ENCODE measurements at places on chromosomes 12 and 14. TPM values are rescaled to one million over a fixed set of nuclear protein-coding genes. Genes with fewer than 3 reads are reported as not detected.

DNA sequence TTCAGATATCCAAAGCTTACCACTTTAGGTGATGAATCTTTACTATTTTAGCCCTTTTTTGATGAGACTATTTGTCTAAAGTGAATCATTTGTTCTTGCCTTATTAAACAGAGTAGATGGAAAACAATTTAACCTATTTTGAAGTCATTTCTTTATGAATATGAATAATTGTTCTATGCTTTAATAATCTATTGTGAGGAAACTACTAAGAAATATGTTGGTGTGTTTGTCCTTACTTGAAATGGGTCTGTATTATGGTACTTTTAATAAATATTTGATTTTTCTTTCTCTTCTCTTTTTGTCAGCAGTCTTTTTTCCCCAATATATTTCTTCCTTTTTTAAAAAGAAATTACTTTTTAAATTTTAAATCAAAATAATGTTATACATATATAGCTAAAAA lies 24.4 kb downstream of the HSD17B6 start:
- DNase-seq, result no peak

- DNase-seq, result no peak
Measured at GRCh38 chr14:99055816-99056215, 216.2 kb downstream of the BCL11B start.

- no peak for DNase-seq
Measured at GRCh38 chr12:76032043-76032981, 736 bp upstream of the PHLDA1 start.

- DNase-seq, result no peak
Measured at GRCh38 chr12:4894019-4894418, 15.7 kb upstream of the KCNA1 start.

SLC25A47 gene
- not detected for total RNA-seq

GRCh38 chr12:80411787-80412186 lies 32.2 kb upstream of the PTPRQ start:
- DNase-seq, result no peak

- DNase-seq, result no peak
Measured at GRCh38 chr12:103580026-103580425, 7.0 kb upstream of the STAB2 start.

GRCh38 chr12:38690646-38691045 lies 214.7 kb downstream of the CPNE8 start:
- no peak for DNase-seq

DNA sequence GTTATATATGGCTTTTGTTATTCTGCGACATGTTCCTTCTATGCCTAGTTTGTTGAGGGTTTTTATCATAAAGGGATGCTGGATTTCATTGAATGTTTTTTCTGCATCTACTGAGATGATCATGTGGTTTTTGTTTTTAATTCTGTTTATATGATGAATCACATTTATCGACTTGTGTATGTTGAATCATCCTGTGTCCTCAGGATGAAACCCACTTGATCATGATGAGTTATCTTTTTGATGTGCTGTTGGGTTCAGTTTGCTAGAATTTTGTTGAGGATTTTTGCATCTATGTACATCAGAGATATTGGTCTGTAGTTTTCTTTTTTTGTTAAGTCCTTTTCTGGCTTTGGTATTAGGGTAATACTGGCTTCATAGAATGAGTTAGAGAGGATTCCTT lies 291.2 kb downstream of the AKAP6 start:
- no peak for DNase-seq

DNA sequence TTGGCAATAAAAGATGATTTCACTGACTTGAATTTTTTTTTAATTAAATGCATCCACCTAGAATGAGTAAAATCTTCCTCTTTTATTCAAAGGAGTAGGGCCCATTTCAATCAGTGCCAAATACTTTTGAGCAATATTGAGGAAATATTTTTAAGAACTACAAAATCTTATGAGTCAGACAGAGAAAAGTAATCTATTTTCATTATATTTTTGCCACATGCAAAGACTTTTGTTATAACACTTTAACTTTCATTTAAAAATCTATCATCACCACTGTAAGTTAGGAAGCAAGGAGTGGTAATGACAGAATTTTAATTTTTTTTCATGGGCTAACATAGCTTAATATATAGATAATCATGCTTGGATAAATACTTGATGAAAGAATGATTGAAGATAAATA lies 345.2 kb upstream of the KITLG start:
- no peak for DNase-seq

- no peak for DNase-seq
Measured at GRCh38 chr12:107503129-107503855, 182.3 kb upstream of the PWP1 start.

KLRB1 gene
- total RNA-seq, result not detected

GRCh38 chr14:61244009-61244408 lies 37.1 kb downstream of the TMEM30B start:
- no peak for DNase-seq

GRCh38 chr12:3158851-3159465 lies 81.8 kb downstream of the TSPAN9 start:
- DNase-seq, result no peak

GRCh38 chr14:69079747-69080146 lies 73.2 kb downstream of the DCAF5 start:
- no peak for DNase-seq

DNA sequence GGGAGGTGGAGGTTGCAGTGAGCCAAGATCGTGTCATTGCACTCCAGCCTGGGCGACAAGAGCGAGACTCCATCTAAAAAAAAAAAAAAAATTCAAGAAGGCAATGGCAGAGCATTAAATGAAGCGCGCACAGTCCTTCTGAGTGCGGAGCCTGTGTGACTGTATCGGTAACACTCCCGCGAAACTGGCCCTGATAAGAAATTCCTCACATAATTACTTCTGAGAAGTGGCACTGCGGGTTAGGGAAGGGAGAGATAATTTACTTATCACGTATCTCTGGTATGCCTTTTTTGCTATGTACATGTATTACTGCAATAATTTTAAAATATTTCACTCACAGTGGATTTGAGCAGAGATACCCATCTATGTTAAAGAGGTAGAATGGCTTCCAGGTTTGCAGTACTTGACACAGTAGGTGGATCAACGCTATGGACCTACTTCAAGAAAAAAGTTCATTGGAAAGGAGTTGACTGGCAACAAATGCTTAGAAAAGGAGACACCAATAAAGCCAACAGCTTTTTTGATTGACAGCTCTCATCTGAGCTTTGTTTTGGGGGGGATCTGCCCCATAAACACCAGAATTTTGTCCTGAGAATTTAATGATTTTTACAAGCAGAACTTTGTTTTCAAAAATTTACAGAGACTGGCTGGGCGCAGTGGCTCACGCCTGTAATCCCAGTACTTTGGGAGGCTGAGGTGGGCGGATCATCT lies 29.2 kb upstream of the SPTLC2 start:
- no peak for DNase-seq

DNA sequence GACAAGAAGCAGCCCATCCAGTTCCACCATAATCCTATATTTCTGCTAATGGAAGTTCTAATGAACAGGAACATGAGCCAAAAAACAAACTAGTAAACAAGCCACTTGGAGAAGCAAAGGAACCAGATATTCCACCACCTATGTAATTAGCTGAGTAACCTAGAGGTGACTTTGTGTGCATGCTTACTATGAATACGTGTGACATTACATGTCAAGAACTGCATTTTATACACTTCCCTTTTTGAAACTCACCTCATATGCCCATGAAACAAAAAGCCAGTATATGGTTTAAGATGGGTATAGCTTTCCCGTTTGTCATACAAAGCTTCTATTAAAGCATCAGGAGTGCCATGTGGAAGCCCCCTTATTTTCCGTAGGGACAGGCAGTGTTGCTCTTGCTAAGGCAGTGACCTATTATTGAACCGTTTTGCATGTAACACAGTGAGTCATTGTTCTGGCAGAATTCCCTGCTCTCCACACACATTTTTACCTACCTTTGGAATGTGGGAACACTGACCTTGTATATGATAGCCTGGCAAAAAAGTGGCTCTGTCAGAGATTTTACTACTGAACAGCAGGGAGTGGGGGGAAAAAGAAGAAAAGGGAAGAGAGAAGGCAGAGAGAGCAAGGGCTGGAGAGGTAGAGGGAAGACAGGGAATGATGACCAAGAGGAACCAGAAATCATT lies 34.8 kb upstream of the FRMD6 start:
- no peak for DNase-seq

All from H1 (cell line).